ENCODE measurements at places on chromosomes 4 and X. TPM values are rescaled to one million over a fixed set of nuclear protein-coding genes. Genes with fewer than 3 reads are reported as not detected.

DNA sequence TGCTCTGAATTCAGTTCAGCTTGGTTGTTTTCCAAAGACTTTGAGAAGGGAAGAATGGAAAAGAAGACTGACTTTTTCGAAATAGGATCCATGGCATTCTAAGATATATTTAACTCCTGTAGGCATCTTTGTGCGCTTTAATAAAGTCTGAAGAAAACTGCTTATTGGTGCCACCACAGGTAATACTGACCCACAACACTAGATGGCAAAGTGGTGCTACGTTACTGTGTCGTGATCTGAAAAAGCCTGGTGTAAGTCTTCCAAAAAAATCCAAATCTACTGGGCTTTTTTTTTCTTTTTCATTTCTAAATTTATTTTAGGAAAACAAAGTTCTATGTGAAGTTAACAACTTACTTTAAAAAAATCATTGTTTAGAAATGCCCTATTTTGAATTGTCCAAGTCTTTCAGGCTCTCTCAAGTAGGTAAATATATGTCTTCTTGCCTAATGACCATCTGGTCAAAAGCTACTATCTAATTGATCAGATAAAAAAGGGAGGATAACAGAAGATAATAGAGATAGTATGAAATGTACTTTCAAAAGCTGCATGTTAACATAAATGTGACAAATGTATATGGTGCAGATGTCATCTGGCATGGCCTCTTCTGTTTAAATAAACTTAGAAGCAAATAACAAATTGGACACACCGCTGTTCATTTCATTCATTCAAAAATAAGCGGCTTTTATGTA, 47.0 kb upstream of the MID1IP1 start:
- DNase-seq = no peak

DNA sequence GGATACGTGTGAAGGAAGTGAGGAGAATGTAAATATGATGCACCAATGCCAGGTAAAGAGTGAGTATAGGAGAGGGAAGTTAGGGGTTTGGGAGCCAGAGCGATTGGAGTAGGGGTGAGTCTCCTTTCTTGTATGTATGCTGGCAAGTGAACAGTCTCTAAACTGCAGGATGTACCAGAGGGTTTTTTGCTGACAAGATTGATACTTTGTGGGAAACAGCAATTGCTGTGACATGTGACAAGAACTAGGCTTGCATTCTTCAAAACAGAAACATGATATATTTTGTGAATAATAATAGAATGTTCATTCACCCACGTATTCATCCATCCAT, 706 bp downstream of the CHIC1 start:
- DNase-seq = no peak

GRCh38 chrX:21800344-21800770, 39.1 kb upstream of the MBTPS2 start:
- no peak for DNase-seq

- peak; percentile 19 for DNase-seq
Observed at GRCh38 chrX:109281483-109282275, 200.2 kb downstream of the GUCY2F start.

DNA sequence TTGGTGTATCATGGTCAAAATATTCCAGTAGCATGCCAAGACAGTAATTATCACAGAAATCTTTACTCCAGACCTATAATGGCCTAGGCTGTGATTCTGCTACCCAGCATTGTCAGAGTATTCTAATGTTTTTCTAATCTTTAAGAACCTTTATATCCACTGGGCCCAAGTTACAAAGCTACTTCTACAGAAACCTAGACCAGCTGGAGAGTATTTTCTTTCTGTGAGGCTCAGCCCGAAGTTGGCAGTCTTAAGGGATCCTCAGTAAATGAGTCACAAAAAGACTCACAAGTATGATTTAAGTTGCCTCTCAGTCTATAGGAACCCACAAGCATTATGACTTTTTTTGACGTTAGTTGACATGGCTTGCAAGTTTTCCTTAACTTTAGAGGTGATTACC, 638.5 kb upstream of the FAM241A start:
- no peak for DNase-seq

DNA sequence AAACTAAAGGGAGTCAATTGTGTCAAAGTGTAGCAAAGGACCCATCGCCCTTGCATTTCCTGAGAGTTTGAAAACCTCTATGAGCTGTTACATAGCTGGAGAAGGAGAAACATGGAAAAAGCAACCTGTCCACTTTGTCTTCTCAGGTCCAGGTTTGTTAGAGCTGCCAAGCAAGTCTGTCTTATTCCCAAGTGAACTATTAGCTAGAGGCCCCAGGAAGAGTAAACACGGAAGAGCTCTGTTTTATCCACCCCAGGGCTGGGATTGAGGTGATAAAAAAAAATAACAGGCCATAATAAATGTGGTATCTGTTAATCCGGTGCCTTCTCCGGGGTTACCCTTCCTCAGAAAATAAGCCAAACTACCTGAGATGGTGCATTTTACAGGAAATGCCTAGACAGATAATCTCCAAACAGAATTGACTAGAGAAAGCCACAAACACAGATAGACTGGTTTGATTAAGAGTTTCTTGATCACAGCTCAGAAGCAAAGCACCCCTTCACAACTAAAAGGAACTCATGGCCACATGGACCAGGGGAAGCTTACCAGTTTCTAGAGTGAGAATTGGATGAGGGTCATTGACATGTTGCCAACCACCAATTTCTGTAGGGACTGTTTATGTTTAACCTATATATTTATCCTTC, 35.9 kb upstream of the RELL1 start:
- no peak for DNase-seq

DNA sequence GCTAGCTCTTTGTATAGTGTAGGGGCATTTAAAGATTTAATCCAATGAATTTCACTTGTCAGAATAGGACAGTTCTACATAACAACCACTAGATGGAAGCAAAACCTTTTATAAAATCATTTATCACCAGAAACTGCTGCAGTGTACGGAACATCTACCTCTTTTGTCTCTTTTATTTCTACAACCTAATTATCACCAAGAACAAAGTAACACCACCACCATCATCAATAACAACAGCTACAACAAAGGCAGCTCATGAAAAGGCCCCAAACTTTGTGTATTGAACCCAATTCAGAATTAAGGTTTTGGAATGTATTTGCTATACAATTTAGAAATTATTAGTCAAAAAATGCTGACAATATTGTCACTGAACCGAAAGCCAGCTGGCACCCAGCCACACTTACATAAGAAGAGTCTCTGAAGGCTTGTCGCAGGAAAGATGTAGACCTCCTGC, 260.9 kb upstream of the RPS6KA3 start:
- DNase-seq = peak; percentile 25

GRCh38 chr4:170666909-170667308, 577.2 kb upstream of the AADAT start:
- no peak for DNase-seq

DNA sequence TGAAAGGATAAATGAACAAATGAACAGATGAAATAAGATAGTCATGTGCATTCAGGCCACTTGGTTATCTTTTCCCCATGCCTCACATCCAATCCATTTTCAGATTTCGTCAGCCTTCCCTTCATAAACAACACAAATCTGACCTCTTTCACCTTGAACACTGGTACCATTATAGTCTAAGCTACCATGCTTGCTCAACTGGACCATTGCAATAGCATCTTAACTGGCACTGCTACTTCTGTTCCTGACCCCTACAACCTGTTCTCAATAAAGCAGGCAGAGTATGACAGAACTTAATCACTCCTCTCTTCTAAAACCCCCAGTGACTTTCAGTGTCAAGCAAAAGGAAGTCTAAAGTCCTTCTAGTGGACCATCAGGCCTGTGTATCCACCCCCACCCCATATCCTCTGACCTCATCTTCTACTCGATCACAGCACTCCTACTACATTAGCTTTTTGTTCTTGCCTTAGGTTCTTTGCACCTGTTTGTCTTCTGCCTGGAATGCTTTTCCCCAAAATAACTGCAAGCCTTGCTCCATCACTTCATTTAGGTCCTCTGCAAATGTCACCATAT, 40.7 kb downstream of the LARP7 start:
- no peak for DNase-seq

GRCh38 chr4:119841361-119841760, 212.8 kb upstream of the PDE5A start:
- no peak for DNase-seq

DNA sequence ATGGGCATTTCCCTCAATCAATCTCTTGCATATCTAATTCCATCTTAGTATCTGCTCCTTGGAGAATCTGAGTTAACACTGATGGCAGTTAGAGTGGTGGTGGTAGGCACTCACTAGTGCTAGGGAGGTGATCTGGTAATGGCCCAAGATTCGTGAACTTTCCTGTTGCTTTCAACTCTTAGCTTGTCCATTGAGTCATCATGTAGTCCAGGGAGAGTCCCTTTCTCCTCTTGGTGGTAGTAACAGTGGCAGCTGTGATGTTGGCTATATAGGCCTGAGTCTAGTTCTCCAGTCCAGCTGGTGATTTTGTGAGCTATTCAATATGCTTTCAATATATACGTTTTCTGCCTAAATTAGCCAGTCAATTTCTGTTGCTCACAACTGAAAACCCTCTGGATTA, 7.0 kb upstream of the XKRX start:
- DNase-seq = no peak

DNA sequence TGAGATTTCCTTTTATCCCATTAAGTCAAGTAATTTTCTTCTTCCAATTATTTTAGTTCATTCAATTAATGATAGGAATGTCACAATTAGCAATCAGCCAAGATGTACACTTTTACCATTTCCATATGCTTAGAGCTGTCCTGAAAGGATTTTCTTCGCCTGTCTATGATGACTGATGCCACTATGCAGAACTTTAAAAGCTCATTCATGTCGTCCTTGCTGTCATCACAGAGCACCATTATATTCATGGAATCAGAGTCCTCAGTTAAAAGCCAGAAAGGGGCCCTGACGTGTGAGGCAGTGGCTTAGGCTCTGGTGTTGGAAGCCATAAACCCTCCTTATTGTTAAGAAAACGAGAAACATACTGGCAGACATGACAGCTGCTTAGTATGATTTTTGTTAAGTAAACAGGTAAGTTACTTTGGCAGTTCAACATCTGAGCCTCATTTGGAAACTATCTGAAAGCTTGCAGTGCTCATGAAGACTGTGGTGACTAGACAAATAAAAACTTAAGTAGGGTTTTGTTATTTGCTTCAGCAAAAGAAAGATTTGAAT, 73.1 kb downstream of the HHIP start:
- DNase-seq = no peak

- no peak for DNase-seq
Observed at GRCh38 chr4:60857130-60857753, 342.9 kb upstream of the ADGRL3 start.

DNA sequence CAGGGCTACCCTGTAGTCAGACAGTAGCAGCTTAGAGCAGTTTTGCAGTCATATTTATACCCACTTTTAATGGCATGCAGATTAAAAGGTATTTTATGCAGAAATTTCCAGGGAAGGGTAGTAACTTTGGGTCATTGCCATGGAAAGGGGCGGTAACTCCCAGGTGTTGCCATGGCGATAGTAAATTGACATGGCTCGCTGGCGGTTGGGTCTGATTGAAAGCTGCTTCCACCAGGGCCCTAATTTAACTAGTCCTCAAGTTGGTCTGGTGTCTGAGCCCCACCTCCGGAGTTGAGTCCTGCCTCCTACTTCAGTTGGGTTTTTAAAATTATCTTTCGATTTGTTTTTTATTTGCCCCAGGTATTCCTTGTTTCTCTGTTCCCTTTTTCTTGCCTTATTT, 70.1 kb downstream of the NAA11 start:
- DNase-seq = no peak

GRCh38 chrX:66731398-66731797, 92.5 kb upstream of the EDA2R start:
- DNase-seq = no peak

DNA sequence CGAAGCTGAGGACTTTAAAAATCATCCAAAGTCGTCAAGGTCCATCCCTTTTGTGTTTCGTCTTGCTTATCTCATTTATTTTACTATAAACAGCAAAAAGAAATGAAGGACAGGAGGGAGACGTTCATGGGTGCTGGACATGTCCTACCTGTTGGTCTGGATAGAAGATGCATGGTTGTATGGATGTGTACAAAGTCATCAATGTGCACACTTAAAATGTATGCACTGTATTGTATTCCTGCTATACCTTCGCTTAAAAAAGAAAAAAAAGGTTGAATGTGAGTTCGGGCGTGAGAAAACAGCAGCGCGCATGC, 313 bp upstream of the BLOC1S4 start:
- no peak for DNase-seq

DNA sequence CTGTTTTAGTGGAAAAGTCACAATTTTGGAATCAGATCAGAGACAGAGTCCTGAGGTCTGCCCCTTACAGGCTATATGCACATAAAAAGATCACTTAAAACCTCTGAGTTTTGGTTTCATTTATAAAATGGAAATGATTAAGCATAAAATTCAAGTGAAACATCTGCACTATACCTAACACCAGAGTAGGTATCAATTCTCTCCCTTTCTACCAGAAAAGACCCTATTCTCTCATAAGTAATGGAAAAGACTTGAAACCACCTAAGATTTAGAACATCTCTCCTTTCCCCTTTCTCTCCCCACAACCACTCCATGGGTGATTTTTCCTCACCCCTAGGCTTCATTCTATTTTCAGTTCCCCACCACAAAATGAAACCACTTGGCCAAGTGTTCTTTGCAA, 907 bp downstream of the LHFPL1 start:
- DNase-seq = no peak

DNA sequence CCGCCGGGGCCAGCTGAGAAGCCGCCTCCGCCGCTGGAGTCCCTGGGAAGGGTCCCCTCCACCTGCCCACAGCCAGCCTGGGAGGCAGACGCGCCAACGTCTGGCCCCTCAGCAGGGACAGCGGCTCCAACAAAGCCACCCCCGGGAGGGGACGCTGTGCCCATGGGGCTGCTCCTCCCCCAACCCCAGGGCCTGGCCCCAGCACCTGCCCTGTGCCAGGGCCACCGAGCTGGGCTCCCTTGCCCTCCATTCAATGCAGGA, 6.1 kb upstream of the HMX1 start:
- no peak for DNase-seq

- peak; percentile 36 for DNase-seq
Observed at GRCh38 chr4:2570551-2571222, 34.2 kb downstream of the FAM193A start.

DNA sequence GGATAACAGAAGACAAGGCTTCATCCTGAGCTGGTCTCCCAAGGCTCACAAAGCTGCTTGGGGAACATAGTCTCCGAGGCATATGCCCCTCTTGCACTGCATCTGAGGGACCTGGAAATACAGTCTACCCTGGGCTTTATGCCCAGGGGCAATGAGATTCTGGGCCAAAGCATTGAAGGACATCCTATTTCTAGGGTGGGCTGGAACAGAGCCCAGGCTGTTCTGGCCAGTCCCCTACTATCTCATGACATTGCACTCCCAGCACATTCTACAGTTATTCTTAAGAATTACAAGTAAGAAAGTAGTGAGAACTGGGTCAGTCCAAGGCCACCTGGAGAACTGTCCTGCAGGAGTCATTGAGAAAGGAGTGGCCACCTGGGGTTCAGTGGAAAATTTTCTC, 107.6 kb downstream of the USP46 start:
- DNase-seq = peak; percentile 43

GRCh38 chrX:39238006-39238405, 436.7 kb downstream of the MID1IP1 start:
- no peak for DNase-seq

The CNGA1 gene
- 0.12 TPM for total RNA-seq

The GPRIN3 gene
- total RNA-seq = 5.7 TPM

The ZNF182 gene
- 2.9 TPM for total RNA-seq

The PRICKLE3 gene
- 9.9 TPM for total RNA-seq

The HSFX1 gene
- total RNA-seq = 2.3 TPM

The MSANTD1 gene
- 0.42 TPM for total RNA-seq

The CSN3 gene
- total RNA-seq = not detected

The EREG gene
- 2.9 TPM for total RNA-seq

The LANCL3 gene
- 0.06 TPM for total RNA-seq

The FAM184B gene
- 0.03 TPM for total RNA-seq
